ELR (cell line): ENCODE measurements at places on chromosomes 6 and 20.

GRCh38 chr6:41588111-41588510 lies 41.9 kb downstream of the FOXP4 start:
- no peak for DNase-seq

DNA sequence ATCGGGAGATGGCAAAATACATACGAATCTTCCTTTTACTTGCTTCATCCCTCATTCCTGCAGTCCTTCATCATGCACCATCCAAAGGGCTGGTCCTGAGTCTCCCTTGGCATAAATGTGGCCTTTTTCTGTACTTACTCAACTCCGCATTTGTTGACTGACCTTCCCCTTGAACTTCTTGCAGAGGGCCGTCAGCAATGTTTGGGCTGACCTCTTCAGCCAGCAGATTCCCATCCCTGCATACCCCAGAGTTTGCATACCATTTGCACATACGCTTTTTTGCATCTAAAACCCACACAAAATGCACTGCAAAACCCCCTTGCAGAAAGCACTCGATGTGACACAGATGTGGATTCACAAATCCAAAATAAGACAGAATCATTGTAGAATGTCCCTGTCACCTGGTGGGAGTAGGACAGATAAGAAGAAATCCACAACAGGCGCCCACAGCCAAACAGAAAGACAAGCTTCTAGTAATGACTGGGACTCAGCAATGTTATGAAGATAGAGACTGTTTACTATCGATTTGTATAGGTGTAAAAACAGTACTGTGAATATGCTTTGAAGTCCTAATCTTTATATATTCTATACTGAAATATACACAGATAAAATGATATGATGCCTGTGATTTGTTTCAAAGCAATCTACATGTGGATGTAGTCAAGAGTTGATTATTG lies 45.8 kb downstream of the TBC1D7 start:
- DNase-seq, result no peak

DNA sequence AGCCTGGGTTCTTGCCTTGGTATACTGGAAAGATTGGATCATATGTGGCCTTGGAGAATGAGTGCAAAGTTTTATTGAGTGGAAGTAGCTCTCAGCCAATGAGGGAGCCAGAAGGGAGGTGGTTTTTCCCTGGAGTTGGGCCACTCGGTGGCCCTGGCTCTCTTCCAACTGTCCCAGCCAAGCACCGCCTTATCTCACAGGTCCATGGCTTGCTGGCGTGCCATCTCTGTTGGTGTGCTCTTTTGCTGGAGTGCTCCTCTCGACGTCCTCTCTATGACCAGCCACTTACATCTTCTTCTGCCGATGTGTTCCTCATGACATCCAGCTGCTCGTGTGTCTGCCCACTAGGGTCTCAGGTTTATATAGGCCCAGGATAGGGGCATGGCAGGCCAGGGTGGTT lies 505.9 kb upstream of the SYNCRIP start:
- DNase-seq, result no peak

DNA sequence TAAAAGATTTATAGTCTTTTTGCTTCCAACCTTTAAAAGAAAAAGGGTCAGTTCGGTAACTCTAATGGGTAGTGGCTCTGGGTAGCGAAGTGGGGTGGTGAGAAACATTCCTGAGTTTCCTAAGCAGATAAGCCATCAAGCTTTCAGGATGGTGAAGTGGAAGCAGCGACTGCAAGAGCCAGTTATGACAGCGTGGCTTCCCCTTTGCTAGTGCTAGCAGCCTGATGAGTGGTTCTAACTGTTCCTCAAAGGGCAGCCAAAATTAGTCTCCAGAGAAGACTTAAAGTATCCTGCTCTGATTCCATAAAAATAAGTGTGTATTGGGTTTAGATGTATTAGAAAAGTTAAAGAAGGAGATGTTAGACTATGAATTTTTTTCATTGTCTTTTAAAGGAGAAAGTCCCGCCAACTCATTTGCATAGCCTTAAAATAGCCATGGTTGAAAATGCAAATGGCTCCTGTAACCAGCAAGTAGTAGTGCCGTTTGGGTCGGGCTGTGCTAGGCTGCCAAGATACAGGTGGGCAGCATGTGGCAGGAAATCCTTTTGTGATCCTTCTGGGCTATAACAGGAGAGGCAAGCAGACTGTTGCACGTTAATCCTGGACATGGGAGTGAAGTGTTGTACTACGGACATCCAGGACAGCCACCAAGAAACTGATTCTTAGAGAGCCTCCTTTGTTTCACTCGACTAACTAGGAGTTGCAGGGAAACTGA lies 18.0 kb downstream of the ELOVL2 start:
- no peak for DNase-seq

GRCh38 chr6:101351173-101351572 lies 42.3 kb upstream of the GRIK2 start:
- DNase-seq, result no peak

DNA sequence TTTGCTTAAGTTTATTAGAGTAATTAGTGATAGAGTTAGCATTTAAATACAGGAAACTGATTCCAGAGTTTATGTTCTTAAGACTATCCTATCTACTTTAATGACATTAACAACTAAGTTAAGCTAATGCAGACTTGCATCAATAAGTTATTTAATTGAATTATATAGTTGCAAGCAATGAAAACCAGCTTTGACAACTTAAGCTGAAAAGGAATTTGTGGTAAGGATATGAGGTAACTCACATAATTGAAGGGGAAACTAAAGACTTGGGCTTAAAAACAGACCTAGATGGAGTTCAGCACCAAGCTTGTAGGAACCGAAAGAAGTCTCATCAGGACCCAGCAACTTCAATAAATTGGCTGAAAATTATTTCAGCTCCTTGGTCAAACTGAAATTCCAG lies 222.3 kb downstream of the IBTK start:
- no peak for DNase-seq

DNA sequence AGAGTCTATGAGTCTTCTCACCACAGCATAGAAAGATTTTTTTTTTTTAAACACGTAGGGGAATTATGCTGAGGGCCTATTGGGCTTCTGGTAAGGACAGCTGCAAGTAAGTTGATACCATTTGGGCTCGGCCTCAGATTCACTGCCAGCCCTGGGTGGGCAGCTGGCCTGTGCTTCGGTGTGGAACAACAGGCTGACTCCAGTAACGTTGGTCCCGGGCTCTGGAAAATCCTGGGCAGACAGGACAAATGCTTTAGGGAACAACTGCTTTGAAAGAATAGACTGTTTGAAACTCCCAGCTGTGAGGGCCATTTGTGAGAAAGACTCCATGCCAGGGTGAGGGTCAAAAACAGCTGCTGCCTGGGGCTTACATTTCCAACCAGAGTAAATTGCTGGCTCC lies 366.5 kb downstream of the QKI start:
- no peak for DNase-seq

DNA sequence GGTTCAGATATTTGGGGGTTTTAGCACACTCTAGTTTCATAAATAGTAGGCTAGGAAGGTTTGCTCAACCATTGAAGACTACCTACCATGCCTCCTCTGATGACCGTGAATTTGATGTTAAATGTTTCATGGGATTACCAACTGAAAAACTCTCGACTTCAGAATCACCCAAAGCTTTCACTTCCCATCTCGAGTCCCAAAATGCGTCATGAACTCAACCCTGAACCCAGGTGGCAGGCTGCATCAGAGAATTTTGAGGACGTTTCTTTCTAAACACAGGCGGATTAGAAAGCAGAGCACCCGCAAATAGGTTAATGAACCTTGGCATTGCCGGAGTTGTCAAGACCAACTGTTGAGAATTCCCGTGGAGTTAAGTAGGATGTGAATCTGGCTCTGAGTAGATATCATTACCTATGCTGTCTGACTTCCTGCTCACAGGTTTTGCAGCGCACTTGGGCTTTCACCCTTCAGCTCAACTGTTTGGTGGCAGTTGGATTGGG lies 98.4 kb upstream of the ADTRP start:
- no peak for DNase-seq

- peak; percentile 76 for DNase-seq
These were observed 8.8 kb downstream of the RAET1L start for GRCh38 chr6:150016324-150017185.

GRCh38 chr20:47795214-47795907 lies 10.1 kb upstream of the SULF2 start:
- peak; percentile 3 for DNase-seq

- DNase-seq, result no peak
These were observed 20.0 kb upstream of the CDYL start for GRCh38 chr6:4756247-4756646.

DNA sequence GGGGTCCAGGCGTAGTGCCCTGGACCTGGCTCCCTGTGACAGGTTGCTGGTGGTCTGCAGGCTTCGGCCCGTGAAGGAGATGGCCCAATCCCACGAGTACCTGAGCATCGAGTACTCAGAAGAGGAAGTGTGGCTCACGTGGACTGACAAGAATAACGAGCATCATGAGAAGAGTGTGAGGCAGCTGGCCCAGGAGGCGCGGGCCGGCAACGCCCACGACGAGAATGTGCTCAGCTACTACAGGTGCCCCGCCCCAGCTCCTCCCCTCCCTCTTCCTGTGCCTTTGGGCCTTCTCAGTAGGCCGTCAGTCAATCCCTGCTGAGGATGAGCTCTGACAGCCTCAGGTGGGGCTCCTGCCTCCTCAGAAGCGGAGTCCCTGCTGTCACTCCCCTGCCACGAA lies 42.6 kb downstream of the UQCC2 start:
- no peak for DNase-seq

DNA sequence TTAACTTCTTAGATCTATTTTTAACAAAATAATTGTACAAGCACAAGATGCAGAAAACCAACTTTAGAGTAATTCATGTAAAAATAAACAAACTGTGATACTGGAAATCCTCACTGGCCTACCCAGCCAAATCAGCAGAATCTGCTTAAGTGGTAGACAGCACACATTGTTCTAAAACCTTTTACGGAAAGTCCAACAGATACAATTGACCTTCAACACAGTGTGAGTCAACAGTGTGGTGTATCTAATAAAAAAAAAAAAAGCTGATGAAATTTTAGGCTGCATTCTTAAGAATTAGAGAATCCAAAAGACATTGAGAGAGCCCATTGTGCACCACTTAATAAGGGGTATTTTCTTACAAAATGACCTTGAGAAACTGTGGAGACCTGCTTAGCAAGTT lies 174.5 kb downstream of the COL21A1 start:
- DNase-seq, result peak; percentile 36

DNA sequence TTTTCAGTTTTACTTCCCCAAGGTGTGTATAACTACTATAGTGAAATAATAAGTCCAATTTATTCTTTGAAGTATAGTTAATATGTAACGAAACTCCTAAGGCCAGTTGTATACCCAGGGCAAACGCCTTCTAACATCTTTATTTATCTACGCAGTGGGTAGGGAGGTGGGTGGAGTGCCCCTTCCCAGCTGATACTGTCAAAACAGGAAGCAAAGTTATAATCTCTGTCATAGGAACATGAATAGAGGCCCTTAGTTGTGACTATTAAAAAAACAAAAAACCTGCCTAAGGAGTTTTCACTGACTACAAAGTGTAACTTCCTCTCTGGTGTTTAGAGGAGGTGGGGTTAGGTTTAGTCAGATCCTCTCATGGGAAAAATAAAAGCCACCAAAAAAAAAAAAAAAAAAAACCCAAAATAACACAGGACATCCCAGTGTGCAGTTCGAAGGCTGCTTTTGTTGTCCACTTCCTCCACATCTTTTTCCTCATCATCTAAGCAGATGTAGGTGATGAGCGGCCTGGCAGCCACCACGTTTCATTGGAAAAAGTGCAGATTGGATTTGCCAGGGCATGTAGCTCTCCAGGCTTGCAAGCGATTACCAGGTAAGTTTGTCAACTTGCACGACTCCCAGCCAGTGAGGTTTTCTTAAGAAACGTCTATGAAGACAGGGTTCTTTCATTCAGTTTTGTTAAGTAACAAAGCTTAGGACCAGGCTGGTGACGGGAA lies 58.7 kb downstream of the UTRN start:
- no peak for DNase-seq
